Chondrocyte (in vitro differentiated cells): ENCODE measurements at places on chromosomes 5 and 9.

- no peaks in the 10 kb centered on the region for H3K36me3 ChIP-seq
- no peak for DNase-seq
- no peak overlapping the region for H3K27ac ChIP-seq
- H3K4me1 ChIP-seq, result peaks cover 6% of the 10 kb centered on the region
- peaks cover 6% of the 10 kb centered on the region for H3K27me3 ChIP-seq
- no peak overlapping the region for H3K4me3 ChIP-seq
These were observed 94.7 kb downstream of the YTHDC2 start for GRCh38 chr5:113608113-113608596.

DNA sequence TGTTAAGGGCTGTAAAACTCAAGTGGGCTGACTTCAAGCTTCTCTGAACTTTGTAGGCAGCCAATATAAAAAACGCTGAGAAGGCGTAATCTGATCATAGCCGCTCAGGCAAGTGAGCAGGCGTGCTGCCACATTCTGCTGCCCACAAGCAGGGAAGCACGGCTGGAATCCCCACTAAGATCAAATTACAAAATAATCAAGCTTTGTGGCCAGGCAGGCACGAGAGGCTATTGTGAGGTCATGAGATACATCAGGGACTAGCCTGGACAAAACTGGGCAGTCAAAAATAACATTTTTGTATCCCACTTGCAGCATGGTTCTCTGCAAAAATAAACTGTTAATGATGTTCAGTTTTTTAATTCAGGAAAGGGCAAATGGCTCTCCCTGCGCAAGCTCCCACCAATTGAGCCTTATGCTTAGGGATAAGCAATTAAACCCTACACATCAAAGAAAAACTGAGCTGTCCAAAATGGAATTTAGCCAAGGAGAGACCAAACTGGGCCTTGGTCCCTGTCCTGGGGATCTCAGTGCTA, 64.0 kb downstream of the POU5F2 start:
- peaks cover 40% of the 10 kb centered on the region for H3K4me1 ChIP-seq
- DNase-seq, result no peak
- peaks cover 4% of the 10 kb centered on the region for H3K27me3 ChIP-seq
- peak overlapping the region; percentile 24 for H3K27ac ChIP-seq
- no peaks in the 10 kb centered on the region for H3K36me3 ChIP-seq

- DNase-seq, result no peak
- no peak overlapping the region for H3K4me3 ChIP-seq
- peaks cover 1% of the 10 kb centered on the region for H3K36me3 ChIP-seq
- peaks cover 23% of the 10 kb centered on the region for H3K4me1 ChIP-seq
- no peaks in the 10 kb centered on the region for H3K27me3 ChIP-seq
- H3K27ac ChIP-seq, result no peak overlapping the region
These were observed 35.6 kb downstream of the CDC42SE2 start for GRCh38 chr5:131299465-131299864.

DNA sequence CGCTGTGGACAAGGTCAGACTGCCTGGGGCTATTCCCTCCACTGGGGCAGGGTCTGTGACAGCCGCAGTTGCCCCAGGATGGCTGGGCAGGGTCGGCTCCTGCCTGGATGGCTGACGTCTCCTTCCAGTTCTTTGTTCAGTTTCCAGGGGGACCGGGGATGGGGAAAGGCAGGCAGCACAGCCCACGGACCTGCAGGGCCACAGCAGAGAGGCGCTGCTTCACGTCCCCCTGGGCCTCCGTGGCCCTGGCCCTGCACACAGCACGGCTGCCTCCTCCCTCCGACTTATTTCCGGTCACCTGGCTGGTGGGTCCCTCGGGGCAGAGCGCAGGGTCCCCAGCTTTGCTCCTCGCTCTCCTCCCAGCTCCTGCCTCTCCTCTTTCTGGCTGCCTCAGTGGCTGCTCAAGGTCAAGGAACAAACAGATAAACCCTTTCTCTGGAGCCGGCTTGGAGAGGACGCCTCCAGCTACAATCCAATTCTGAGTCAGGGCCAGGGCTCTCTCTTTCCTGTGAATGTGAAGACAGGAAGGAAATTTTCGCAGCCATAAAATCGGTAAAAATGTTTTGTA, 169.7 kb downstream of the C9orf50 start:
- H3K27me3 ChIP-seq, result no peaks in the 10 kb centered on the region
- H3K4me3 ChIP-seq, result no peak overlapping the region
- no peaks in the 10 kb centered on the region for H3K36me3 ChIP-seq
- peak overlapping the region; percentile 24 for H3K27ac ChIP-seq
- DNase-seq, result no peak

- peaks cover 7% of the 10 kb centered on the region for H3K27me3 ChIP-seq
- no peak overlapping the region for H3K27ac ChIP-seq
- no peaks in the 10 kb centered on the region for H3K4me1 ChIP-seq
These were observed 1774.7 kb upstream of the ACO1 start for GRCh38 chr9:30609713-30610112.

GRCh38 chr9:115939065-115939765, 214.4 kb upstream of the PAPPA start:
- DNase-seq, result no peak
- H3K4me1 ChIP-seq, result peaks cover 37% of the 10 kb centered on the region
- H3K27me3 ChIP-seq, result no peaks in the 10 kb centered on the region

GRCh38 chr5:83551821-83552220, 80.3 kb downstream of the VCAN start:
- peaks cover 45% of the 10 kb centered on the region for H3K36me3 ChIP-seq
- no peak for DNase-seq
- no peak overlapping the region for H3K4me3 ChIP-seq

- DNase-seq, result no peak
- peaks cover 49% of the 10 kb centered on the region for H3K4me1 ChIP-seq
- H3K4me3 ChIP-seq, result no peak overlapping the region
- H3K27ac ChIP-seq, result no peak overlapping the region
These were observed 50.9 kb upstream of the ANKH start for GRCh38 chr5:14922456-14922855.

DNA sequence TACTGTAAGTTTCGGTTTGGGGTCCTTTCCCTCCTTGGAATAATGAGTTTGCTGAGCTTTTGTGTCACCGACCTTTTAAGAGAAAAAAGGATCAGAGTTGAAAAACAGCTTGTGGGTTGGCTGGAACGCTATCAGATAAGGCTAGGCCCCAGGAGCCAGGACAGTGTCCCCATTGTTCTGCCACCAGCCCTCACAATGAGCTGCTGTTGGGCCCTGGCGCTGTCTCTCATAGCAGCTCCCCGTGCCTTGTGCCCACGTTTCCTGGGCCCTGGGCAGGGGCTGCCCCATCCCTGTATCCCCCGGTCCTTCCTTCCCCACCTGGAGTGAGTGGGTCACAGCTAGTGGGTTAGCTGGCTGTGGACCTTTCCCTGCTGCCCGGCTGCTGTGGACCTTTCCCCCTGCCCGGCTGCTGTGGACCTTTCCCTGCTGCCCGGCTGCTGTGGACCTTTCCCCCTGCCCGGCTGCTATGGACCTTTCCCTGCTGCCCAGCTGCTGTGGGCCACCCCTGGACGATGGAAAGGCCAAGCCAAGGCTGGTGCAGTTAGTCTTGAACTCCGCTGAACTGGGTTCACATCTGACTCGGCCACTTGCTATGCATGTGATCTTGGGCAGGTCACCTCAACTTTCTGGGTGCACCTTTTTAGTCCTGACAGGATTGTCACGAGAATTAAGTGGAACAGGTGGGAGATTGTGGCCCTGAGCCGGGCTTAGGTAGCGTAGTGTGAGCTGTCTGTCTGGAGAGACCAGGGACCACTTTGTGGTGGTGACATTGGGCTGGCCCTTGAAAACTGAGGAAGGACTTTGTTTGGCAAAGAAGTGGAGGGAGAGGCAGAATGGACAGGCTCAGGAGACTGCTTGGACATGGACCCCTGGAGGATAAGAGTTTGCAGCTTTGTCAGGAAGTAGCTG, 99.5 kb downstream of the DAB2IP start:
- DNase-seq, result no peak
- peak overlapping the region; percentile 37 for H3K27ac ChIP-seq
- peaks cover 1% of the 10 kb centered on the region for H3K36me3 ChIP-seq
- peaks cover 56% of the 10 kb centered on the region for H3K4me1 ChIP-seq
- no peak overlapping the region for H3K4me3 ChIP-seq

DNA sequence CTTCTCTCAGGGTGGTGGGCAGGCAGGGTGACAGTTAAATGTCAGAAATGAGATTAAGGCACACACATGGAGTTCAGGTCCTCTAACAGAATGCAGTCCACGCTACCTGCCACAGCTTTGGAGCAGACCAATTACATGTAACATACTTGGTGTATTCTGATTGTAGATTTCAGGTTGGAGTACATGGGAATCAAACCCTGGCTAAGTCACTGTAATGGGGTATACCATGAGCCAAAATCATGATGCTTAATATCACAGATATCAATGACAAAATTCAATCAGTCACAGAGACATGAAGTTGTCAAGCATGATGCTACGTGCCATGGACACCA, 48.9 kb downstream of the MEF2C start:
- H3K27ac ChIP-seq, result peak overlapping the region; percentile 71
- H3K27me3 ChIP-seq, result no peaks in the 10 kb centered on the region
- no peaks in the 10 kb centered on the region for H3K36me3 ChIP-seq
- no peak for DNase-seq

- DNase-seq, result no peak
- H3K27me3 ChIP-seq, result peaks cover 2% of the 10 kb centered on the region
- no peak overlapping the region for H3K4me3 ChIP-seq
- H3K36me3 ChIP-seq, result no peaks in the 10 kb centered on the region
- H3K27ac ChIP-seq, result no peak overlapping the region
- H3K4me1 ChIP-seq, result no peaks in the 10 kb centered on the region
These were observed 37.9 kb upstream of the NR4A3 start for GRCh38 chr9:99783799-99784198.

- no peaks in the 10 kb centered on the region for H3K36me3 ChIP-seq
- DNase-seq, result no peak
- no peak overlapping the region for H3K27ac ChIP-seq
These were observed 172.6 kb downstream of the TUSC1 start for GRCh38 chr9:25505644-25506043.

DNA sequence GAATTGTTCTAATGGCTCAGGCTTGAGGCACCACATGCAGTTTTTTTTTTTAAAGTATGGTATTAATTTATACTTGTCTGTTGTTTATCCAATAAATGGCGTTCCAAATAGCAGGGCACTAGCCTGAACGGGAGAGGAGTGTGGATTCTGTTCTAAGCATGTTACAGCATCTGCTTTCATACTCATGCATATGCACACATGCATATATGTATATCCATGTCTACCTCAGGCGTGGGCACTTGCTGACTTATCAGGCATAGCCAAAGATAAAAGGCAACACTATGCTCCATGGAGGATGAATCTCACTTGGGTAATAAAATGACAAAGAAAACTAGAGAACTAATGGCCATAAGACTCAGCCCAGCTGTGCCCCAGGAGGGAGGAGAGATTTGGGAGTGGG, 393.8 kb downstream of the GADD45G start:
- no peaks in the 10 kb centered on the region for H3K27me3 ChIP-seq
- H3K27ac ChIP-seq, result no peak overlapping the region
- no peaks in the 10 kb centered on the region for H3K36me3 ChIP-seq
- DNase-seq, result no peak
- H3K4me1 ChIP-seq, result peaks cover 46% of the 10 kb centered on the region

DNA sequence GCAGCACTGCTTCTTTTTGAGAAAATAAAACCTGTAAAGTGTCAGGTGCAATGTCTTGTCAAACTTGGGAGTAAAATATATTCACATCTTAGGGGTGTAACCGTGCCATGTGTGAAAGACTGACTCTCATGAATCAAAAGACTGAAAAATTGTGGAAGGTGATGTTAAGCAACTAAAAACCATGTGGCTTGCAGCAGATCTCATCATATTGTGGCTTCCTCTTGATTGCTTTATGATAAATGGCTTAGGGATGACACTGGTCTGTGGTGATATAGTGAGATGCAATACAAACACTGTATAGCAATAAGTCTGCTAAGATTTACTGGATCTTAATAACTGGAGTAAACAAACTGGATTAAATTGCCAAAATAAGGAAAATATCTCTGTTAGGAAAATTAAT, 321.6 kb downstream of the EDIL3 start:
- H3K27me3 ChIP-seq, result no peaks in the 10 kb centered on the region
- no peak for DNase-seq
- peaks cover 34% of the 10 kb centered on the region for H3K36me3 ChIP-seq
- H3K4me1 ChIP-seq, result peaks cover 1% of the 10 kb centered on the region
- H3K4me3 ChIP-seq, result no peak overlapping the region

- no peak overlapping the region for H3K4me3 ChIP-seq
- H3K36me3 ChIP-seq, result no peaks in the 10 kb centered on the region
- H3K4me1 ChIP-seq, result no peaks in the 10 kb centered on the region
- no peak for DNase-seq
- H3K27me3 ChIP-seq, result peaks cover 2% of the 10 kb centered on the region
- H3K27ac ChIP-seq, result no peak overlapping the region
These were observed 147.1 kb downstream of the CDH10 start for GRCh38 chr5:24497591-24498157.

DNA sequence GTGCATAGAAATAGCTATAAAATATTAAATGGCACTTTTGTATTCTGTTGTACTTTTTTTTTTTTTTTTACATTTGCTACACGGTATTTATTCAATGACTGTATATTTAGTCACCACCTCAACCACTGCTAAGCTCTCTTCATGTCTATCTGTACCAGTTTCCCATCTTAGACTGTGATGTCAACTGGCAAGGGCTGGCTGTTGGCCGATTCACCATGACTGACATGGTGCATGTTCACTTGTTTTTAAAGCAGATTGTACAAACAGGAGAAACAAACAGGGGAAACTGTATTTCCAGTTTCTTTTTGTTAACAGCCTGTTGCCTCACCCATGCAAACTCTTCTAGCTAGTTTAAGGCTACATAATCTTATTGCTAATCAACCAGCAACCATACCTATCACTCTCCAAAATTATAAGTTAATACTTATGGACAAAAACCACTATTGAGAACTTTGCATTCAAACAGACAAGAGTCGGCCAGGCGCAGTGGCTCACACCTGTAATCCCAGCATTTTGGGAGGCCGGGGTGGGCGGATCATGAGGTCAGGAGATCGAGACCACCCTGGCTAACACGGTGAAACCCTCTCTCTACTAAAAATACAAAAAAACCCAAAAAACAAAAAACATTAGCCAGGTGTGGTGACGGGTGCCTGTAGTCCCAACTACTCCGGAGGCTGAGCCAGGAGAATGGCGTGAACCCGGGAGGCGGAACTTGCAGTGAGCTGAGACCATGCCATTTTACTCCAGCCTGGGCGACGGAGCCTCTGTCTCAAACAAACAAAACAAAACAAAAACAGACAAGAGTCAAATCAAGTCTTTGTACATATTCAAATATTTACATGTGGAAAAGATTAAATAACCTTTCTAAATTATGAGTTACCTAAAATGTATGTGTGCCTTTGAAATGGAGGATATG, 13.2 kb downstream of the ZFAND5 start:
- H3K36me3 ChIP-seq, result peaks cover 37% of the 10 kb centered on the region
- H3K4me1 ChIP-seq, result peaks cover 22% of the 10 kb centered on the region
- no peak for DNase-seq

- H3K27me3 ChIP-seq, result no peaks in the 10 kb centered on the region
- peaks cover 63% of the 10 kb centered on the region for H3K4me1 ChIP-seq
- H3K27ac ChIP-seq, result peak overlapping the region; percentile 79
- no peaks in the 10 kb centered on the region for H3K36me3 ChIP-seq
- no peak for DNase-seq
These were observed 2.1 kb downstream of the ANP32B start for GRCh38 chr9:97985058-97985861.

- no peaks in the 10 kb centered on the region for H3K27me3 ChIP-seq
- no peaks in the 10 kb centered on the region for H3K36me3 ChIP-seq
- peaks cover 13% of the 10 kb centered on the region for H3K4me1 ChIP-seq
- no peak overlapping the region for H3K27ac ChIP-seq
- no peak for DNase-seq
These were observed 90.8 kb downstream of the VAV2 start for GRCh38 chr9:133901184-133901835.
